ENCODE measurements at places on chromosomes 5 and 9.

- no peak for DNase-seq
Measured at GRCh38 chr5:166102947-166103346, 2188.5 kb upstream of the WWC1 start.

DNA sequence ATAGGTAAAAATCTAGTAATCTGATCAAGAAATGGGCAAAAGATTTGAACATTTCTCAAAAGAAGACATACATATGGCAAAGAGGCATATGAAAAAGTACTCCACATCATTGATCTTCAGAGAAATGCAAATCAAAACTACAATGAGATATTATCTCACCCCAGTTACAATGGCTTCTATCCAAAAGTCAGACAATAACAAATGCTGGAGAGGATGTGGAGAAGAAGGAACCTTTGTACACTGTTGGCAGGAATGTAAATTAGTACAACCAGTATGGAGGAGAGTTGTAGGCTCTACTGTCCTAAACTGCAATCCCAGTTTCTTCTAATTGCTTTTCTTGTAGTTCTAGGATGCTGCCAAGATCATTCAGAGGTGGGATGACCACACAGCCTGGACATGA lies 193.5 kb upstream of the RFX3 start:
- DNase-seq, result no peak

- DNase-seq, result no peak
Measured at GRCh38 chr9:36141288-36141687, 4.8 kb downstream of the GLIPR2 start.

- no peak for DNase-seq
Measured at GRCh38 chr5:142474431-142475094, 149.7 kb upstream of the SPRY4 start.

DNA sequence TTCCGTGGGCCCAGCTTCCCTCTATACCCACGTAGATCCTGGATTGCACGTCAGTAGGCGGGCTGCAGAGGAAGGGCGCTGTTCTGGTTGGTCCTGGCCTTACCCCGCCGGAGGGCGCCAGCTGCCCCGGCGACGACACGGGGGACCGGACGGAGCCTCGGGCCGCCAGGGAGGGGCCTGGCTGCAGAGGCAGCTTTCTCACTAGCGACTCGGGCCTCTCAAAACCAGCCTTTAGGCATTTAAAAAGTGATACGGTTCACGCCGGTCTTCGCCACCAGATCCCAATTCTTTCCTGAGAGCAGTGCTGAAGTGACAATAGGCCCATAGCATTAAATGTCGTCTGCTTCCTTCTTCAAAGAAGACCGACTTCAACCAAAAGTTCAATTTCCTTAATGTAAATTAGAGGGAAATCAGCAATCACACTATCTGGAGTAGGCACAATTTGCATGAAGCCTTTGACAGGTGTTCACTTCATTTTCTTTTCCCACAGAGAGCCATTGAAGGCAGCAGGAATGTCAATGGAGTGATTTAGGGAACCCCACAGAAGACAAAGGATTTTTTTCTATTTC lies 17.6 kb upstream of the UBE2D2 start:
- DNase-seq, result no peak

DNA sequence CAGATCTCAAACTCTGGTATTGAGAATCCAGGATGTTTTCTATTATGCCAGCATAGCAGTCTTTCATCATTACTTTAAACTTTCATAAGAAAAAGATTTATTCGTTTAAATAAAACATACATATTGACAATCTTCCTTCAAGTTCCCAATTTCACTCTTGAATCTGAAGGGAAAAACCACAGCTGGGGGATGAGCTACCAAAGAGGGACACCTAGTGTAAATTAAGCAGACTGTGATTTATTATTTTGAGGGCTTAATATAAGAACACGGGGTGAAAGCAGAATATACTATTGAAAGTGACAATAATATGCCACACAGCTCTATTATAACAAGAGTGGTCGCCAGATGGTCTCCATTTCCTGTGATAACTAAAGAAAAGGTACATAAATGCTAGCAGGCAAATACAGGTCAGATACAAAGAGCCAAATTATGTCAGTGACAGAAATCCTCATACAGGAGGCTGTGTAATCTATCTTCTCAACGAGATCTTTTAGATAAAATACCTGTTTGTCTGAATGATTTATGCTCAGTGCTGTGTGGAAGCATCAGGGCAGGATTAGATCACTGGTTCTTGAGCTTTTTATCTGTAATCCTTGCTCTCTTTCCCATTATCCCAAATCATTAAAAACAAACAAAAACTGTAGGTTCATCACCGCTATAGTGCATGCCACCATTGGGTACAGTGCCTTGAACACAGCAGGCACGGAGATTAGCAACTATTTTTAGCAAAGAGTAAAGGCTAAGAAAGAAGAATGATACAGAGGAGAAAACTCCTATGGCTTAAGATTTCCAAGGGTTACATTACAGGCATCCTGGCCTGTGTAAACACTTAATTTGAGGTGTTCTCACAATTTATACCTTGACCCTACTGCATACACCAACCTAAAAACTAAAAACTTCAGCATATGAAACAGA lies 116.6 kb downstream of the DROSHA start:
- DNase-seq, result no peak

GRCh38 chr9:16744394-16744793 lies 126.1 kb downstream of the BNC2 start:
- DNase-seq, result no peak

- DNase-seq, result no peak
Measured at GRCh38 chr9:131554843-131555351, 9.6 kb downstream of the PRRT1B start.

DNA sequence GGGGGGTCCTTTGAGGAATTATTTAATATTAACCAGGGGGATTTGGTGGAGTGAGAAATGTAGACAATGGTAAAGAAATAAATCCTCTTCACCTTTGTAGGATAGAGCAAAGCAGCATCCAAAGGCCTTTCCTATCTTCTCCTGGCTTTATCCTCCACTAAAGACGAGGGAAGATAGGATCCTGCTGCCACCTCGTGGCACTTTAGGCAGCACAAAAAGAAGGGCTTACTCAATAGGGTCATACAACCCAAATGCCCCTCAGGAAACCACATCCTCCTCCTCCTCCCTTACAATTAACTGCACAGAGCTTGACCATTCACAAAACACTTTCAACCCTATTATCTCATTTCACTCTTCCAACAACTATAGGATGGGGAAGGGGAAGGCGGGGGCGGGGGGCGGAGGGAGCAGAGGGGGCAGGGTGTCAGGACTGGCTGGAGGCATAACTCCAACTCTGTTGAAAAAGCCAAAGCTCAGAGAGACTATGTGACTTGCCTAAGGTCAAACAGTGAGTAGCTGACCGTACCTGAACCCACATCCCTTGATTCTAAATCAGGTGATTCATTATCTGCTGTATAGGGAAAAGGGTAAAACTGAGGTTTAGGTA lies 45.4 kb upstream of the MYOT start:
- DNase-seq, result no peak

GRCh38 chr5:140258873-140259272 lies 44.0 kb downstream of the PFDN1 start:
- no peak for DNase-seq

GRCh38 chr5:176662371-176663333 lies 15.4 kb downstream of the TSPAN17 start:
- no peak for DNase-seq

- no peak for DNase-seq
Measured at GRCh38 chr5:143313298-143313852, 90.1 kb downstream of the NR3C1 start.
